ENCODE measurements at places on chromosomes 6 and 20.
A peak's percentile ranks its signal among the peaks of the same experiment; 100 is the strongest.

GRCh38 chr6:45441851-45442453 lies 64.2 kb upstream of the SUPT3H start:
- no peak for DNase-seq

GRCh38 chr20:35618263-35619131 lies 2.9 kb downstream of the SPAG4 start:
- peak; percentile 40 for DNase-seq

- no peak for DNase-seq
Measured at GRCh38 chr20:50977066-50978021, 18.7 kb downstream of the MOCS3 start.

- no peak for DNase-seq
Measured at GRCh38 chr6:36930483-36930882, 24.1 kb upstream of the PI16 start.

GRCh38 chr6:44185953-44186634 lies 27.5 kb downstream of the CAPN11 start:
- no peak for DNase-seq

DNA sequence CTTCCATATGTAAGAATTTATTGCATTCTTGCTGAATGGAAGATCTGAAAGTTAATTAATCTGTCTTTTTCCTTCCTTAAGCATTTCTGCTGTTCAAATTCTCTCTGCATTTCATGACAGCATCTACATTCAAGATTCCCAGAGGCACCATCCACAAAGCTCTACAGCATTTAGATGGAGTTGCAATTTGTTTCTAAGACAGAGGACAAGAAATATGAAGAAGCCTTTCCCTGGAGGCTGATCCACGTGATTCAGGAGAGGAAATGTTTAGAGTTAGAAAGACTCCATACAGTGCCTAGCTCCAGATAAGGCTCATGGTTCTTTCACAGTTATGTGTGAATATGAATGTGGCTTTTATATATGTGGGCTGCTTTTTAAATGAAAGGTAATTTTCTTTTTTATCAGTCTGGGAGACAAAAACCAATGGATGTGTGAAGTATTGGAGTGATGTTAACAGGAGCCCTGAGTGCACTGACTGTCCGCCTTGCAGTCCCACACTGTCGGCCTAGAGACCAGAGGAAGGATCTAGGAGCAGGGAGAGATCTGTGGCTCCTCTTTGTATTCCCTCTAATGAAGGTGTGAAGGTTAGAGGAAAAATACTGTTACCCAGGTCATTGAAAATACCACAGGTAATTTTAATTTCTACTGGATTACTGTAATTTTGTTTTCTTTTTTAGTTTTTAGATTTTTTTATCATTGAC lies 686.6 kb upstream of the GJE1 start:
- no peak for DNase-seq

DNA sequence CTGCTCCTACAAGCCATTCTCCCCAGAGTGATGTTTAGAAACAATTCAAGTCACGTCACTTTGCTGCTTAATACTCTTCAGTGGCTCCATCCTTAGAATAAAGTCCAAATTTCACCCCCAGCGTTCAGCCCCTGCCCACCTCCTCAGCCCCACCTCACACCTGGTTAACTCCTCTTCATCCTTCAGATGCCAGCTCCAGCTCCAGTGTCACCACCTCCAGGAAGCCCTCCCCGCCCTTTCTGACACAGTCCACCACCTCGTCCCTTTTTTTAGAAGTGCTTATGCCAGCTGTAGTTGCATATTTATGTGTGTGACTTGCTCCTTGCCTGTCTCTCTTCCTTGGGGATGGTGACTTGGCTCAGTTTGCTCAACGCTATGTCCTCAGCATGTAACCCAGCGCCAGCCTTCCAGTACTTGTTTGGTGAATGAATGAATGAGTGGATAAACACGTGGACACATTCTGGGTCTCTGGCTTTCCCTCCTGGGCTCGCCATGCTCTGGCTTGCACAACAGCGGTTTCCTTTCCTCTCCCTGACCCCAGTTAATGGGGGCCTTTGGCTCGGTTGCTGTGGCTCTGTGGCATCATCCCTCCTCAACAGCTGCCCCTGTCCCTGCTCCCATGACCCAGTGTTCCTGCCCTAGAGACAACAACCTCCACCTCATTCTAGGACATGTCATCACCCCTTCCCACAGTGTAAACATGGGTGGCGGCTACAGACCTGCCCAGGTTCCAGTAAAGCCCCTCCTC lies 3.7 kb upstream of the IP6K3 start:
- DNase-seq = no peak

- DNase-seq = no peak
Measured at GRCh38 chr20:46214824-46215488, 93.3 kb downstream of the CDH22 start.

- no peak for DNase-seq
Measured at GRCh38 chr6:46746696-46747095, at the start of gene ANKRD66. Gene ANKRD66, plus strand, starts transcription at chr6:46746933. Its CDS starts 5,016 bp downstream, at chr6:46751949.

DNA sequence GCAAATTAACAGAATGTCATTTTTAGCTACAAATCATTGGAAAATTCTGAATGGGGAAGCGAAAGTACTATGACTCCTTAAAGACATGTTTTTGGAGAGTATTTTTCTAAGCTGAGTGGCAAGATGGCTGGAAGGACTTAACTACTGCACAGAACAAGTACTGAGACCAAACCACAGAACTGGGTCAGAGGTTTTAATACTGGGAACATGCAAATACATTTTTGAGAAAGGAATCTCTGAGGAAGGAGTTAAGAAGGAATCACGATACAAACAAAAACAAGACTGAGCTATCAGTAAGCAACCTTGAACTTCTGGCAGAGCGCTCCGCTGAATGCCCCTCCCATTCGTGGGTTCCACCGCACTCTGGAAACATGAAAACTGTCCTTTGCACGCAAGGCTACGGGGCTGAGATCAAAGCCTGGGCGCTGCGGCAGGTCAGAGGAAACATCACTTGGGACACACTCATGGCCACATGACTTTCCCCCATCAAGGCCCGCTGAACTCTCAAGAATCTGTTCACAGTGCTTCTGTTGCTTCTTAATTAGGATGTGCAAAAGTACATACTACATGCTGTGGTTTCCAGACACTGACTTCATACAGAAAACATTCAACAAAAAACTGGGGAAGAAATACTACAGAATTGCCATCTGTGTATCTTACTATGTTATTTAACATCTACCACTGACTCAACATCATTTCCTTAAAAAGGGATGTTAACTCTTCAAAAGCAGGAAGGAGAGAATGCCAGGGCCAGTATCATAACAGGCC lies 27.8 kb downstream of the SLC23A2 start:
- peak; percentile 59 for DNase-seq

DNA sequence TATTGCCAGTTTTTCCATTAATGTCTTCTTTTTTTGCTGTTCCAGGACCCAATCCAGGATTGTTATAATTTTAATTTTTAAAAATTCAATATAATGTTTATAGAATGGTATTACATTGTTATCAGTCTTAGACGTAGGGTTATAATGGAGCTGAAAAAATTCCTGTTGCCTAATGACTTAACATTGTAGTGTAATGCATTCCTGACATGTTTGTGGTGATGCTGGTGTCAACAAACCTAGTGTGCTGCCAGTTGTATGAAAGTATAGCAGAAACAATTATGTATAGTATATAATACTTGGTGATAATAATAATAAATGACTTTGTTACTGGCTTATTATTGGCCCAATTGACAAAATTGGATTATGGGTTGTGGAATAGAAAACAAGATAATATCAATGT lies 30.4 kb downstream of the KIZ start:
- no peak for DNase-seq

DNA sequence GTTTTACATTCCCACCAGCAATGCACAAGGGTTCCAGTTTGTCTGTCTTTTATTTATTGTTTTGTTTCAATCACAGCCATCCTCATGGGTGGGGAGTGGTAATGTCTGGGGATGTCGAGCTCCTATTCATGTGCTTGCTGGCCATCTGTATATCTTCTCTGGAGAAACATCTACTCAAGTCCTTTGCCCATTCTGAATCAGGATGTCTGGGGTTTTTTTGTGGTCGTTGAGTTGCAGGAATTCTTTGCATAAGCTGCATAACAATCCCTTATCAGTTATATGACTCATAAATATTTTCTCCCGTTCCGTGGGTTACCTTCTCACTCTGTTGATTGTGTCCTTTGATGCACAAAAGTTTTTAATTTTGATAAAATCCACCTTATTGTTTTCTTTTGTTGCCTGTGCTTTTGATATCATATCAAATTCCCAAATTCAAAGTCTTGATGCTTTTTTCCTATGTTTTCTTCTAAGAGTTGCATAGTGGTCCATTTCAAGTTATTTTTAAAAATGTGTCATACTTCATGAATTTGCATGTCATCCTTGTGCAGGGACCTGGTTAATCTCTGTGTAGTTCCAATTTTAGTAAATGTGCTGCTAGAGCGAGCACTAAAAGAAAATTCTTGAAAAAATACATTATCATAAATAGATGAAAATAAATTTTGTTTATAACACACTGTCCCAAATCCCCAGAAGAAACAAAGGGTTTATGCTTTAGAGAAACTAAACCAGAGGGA lies 54.9 kb upstream of the PDE10A start:
- DNase-seq = no peak

DNA sequence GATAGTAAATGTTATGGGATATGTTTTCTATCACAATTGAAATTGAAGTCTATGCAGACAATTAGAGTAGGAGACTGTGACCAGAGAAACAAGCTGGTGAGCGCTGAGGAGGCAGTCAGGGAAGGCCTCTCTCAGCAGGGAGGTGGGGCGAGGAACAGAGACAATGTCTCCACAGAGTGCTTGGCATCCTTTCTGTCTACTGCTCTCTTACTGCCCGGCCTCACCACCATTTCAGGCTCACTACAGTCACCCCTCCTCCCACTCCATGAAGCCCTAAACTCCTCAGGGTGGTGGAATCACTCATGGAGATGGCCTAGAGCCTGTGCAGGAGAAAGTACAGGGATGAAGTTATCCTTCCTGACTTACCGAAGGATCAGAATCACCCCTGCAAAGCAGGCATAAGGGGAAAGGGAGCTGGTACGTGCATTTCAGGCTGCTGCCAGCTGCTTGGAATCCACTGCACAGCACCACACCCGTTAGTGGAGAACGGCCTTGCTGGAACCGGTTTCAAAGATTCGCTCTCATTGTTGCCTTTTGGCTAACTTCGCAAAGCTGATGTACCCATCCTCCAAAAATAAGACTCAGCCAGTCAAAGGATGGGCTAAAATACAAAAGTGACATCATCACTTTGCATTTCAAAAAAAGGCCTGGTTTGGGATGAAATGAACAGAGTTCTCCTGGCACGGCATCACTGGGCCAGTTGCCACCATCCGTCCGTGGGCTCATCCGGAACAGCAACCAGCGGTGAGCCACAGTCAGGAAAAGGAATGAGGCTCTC lies 67.3 kb downstream of the SLC22A23 start:
- DNase-seq = peak; percentile 71

- DNase-seq = no peak
Measured at GRCh38 chr6:161694995-161695394, 421.1 kb upstream of the AGPAT4 start.

- peak; percentile 68 for DNase-seq
Measured at GRCh38 chr6:2353412-2354137, 108.2 kb upstream of the GMDS start.

- DNase-seq = no peak
Measured at GRCh38 chr6:20837189-20837588, 302.9 kb downstream of the CDKAL1 start.

DNA sequence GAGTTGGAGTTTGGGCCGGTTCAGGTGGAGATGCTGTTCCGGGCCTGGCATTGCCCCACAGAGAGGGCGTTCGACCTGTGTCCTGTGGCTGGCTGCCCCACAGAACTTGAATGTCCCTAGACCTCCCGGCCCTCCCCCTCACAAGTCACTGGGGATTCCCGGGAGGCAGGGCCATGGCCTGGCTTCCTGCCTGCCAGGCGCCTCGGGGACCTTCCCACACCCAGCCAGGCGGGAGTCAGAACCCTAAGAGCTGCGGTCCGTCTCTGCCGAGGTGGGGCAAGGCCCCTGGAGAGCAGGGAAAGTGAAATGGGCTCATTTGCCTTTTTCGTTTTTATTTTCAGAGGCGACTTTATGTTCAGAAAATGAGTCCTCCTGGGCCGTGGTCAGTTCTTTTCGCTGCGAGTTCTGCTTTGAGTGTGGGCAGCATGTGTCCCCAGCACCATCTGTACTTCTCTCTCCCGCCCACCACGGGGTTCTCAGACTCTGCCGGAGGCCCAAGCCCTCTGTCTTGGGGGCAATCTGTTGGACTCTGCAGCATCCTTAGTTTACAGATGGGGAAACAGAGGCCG lies 8.5 kb downstream of the RBM38 start:
- DNase-seq = no peak

- no peak for DNase-seq
Measured at GRCh38 chr20:52405417-52405816, 213.8 kb upstream of the ZFP64 start.

DNA sequence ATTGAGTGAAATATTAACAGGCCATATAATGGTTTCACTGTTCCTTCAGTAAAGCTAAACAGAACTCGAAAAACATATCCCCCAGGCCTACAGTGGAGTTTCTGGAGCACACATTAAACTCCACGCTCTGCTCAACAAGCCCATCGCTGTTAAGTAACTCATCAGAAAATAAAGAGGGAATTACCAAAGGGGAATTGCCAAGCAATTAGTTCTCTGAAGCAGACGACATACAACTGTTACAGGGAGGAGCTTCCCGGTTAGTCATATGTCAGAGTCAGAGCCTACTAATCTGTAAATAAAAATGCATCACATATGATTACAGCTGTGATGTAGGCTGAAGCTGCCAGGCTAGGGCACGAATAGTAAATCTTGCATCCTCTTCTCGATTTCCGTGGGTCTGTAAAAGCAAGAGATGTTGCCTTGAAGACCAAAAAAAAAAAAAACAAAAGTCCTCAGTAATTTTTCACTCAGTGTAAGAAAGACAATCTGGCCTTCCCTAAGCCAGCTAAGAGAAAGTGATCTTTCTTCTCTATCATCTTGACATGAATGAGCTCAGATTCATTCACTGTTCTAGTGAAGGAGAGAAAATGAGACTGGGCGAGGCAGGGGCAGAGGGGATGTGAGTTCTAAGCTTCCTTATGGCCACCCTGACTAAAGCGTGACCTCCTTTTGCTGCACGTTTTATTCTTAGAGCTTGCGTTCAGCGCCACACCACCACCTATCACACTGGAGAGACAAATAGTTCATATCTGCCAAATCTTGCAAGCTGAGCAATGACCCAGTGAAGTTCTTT lies 13.8 kb downstream of the ATXN1 start:
- no peak for DNase-seq

GRCh38 chr6:5619249-5619648 lies 357.9 kb downstream of the FARS2 start:
- DNase-seq = no peak

GRCh38 chr6:75600768-75601167 lies 912 bp upstream of the SENP6 start:
- no peak for DNase-seq

GRCh38 chr6:127517693-127518092 lies 1.4 kb downstream of the MTCL3 start:
- DNase-seq = no peak

DNA sequence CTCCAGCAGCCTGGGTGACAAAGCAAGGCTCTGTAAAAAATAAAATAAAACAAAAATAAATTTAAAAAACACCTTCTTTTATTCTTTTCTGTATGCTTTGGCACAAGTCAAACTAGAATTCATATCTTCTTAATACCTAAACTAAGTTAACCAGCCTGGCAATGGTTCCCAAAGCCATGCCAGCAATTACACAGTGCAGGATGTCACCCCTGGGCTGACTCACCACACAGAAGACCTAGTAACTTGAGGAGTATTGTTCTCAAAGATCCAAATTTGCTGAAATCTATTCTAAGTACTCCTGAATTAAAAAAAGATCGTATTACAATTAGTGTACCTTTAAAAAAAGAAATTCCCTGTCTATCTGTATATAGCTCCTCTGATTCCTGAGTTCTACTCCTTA lies 162.7 kb upstream of the SGK1 start:
- DNase-seq = peak; percentile 34

GRCh38 chr6:6780231-6780630 lies 191.7 kb downstream of the LY86 start:
- no peak for DNase-seq

- DNase-seq = no peak
Measured at GRCh38 chr6:149852881-149853280, 11.3 kb downstream of the LRP11 start.
